ENCODE measurements at places on chromosomes 4 and X.

- no peak for DNase-seq
Observed at GRCh38 chrX:103913356-103914020, 48.9 kb upstream of the TMSB15B start.

GRCh38 chrX:118853596-118853995, 30.0 kb downstream of the ZCCHC12 start:
- no peak for DNase-seq

GRCh38 chrX:136209016-136209738, 42.0 kb downstream of the MAP7D3 start:
- no peak for DNase-seq

- no peak for DNase-seq
Observed at GRCh38 chr4:80049402-80049801, 23.6 kb downstream of the ANTXR2 start.

GRCh38 chr4:148514041-148514440, 71.8 kb upstream of the NR3C2 start:
- DNase-seq = no peak
